ENCODE measurements at places on chromosomes 3 and 15.

DNA sequence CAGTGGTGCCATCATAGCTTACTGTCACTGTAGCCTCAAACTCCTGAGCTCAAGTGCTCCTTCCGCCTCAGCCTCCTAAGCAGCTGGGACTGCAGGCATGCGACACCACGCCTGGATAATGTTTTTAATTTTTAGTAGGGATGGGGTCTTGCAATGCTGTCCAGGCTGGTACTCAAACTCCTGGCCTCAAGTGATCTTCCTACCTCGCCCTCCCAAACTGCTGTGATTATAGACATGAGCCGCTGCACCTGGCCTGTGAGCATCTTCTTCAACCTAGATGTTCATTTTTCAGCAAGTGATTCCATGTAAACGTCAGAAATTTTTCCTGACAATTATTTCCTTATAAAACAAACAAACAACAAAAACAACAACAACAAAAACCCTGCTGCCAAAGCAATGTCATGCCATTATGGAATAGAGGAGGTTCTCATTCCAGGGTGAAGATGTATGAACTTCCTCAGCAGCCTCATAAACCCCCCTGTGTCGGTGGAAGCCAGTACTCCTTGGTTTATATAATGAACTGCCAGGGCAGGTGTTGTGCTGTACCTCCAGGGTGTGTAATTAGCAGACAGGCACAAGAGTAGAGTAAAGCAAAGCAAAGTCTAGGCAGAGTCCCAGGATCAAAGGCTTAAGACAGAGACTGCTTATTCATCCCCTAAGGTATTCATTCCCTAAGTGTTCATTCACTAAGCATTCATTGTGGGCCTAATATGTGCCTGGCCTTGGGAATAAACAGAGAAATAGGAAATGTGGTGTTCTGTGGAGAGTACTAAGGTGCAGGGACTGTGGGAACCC lies 44.6 kb downstream of the NR2C2 start:
- DNase-seq: no peak

DNA sequence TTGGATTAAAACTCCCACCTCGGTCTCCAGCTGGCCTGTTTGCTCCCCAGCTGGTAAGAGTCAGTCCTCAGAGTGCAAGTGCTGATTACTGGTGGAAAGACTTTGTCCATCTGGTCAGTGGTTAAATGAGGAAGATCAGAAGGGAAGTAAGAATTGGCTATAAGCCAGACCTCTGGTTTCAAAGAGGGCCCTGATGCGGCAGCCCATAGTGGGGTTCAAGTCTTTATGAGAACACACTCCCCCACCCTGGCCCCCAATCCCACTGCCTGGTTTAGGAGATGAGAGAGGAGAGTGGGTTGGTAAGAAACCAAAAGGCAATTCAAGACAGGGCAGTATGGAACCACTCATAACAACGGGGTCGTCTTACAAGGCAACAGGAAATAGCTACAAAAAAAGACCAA lies 65.0 kb downstream of the FRMD4B start:
- DNase-seq: no peak

DNA sequence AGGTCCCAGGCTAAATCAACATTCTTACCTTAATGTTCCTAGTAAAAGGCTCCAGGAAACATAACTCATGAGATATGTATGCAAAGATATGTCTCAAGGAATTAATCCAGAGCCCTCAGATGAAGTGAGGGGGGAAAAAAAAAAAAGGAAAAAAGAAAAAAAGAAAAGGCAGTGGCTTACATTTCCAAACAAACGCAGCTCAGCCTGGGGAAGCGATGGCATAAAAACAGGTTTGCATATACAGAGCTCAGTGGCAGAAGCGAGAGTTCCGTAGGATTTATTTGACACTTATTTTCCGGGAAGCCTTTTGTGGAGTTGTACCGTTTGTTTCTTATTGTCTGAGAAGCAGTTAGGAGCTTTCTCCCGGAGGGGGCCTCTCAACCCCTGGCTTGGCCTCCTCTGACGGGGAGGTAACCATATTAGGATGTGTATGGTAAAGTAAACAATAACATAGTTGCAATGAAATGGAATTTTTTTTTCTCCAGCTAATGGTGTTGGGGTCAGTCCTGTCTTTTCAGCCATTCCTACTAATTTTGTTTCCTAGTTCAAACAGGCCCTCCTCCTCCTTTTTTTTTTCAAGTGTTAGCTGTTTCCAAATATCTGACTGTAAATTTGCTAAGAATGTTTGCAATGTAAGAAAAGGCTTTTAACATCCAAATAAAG lies 338.6 kb downstream of the FOXP1 start:
- DNase-seq: no peak

DNA sequence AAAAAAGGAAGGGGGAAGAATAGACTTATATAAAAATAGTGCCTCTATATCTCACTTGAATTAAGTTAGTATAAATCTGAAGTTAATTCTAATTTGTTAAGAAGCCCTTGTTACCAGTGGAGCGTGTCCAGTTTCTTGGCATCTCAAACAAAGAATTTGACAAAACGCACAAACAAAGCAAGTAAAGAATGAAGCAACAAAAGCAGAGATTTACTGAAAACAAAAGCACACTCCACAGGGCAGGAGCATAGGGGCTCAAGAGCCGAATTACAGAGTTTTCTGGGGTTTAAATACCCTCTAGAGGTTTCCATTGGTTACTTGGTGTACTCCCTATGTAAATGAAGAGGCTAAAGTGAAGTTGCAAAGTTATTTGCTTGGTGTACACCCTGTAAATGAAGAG lies 34.0 kb upstream of the GK5 start:
- no peak for DNase-seq

- DNase-seq: no peak
Observed at GRCh38 chr15:98955331-98955730, 52.3 kb downstream of the PGPEP1L start.

DNA sequence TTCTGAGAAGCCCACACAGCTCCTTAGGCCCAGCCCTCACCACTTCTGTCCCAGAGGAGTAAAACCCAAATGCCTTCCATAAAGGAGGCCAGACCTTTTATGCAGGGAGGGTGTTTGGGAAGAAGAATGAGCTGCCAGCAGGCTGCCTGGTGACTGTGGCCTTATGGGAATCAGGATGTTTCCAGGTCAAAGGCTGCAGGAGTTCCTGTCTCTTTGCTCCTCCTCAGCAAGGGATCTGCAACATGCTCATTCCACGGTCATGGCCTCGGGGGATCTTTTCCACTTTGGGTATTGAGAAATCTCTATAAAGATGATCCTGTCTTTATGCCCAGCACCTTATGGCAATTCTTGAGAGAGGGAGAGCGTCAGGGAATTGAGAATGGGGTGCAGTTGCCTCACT lies 25.2 kb upstream of the MAGEF1 start:
- no peak for DNase-seq

- no peak for DNase-seq
Observed at GRCh38 chr3:136932523-136932922, 25.3 kb upstream of the IL20RB start.

DNA sequence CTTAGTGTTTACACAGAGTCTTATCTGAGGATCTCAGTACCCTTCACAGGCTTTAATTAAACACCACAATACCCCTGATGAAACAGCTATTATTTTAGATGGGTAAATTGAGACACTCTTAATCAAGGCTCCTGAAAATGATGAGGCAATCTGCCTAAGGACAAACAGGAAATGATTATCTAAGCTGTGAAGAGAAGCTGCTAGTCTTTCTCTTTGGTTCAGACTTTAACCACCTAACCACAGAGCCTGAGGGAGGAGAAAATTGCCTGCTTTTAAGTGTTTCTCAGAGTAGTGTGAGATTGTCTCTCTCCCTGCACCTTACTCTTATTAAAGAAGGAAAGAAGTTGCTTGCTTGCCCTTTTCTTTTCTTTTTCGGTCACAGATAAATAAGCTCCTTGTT lies 364.3 kb upstream of the ADAMTS9 start:
- no peak for DNase-seq

GRCh38 chr15:42919308-42919707 lies 1.3 kb downstream of the TTBK2 start:
- DNase-seq: no peak

- DNase-seq: no peak
Observed at GRCh38 chr3:63988943-63989342, 34.4 kb downstream of the PSMD6 start.

GRCh38 chr15:84033793-84034553 lies 201.6 kb upstream of the GOLGA6L4 start:
- DNase-seq: no peak

DNA sequence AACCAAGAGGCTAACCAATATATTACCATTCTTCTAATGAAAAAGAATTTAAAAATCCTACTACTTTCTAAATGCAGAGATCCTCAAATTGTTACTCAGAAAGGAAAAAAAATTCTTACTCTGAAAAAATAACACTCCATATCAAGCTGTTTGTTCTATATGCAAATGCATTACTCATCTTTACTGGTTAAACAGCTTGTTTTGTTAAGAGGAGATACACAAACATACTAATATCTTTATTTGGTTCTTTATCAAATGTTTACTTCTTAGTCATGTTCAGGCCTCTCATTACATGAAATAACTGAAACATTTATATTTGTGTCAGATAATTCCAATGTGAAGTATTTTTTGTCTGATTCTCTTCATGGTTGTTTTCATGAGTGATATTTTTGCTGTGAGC lies 146.8 kb downstream of the PCCB start:
- no peak for DNase-seq

- no peak for DNase-seq
Observed at GRCh38 chr15:90711418-90711824, 5.7 kb upstream of the BLM start.

DNA sequence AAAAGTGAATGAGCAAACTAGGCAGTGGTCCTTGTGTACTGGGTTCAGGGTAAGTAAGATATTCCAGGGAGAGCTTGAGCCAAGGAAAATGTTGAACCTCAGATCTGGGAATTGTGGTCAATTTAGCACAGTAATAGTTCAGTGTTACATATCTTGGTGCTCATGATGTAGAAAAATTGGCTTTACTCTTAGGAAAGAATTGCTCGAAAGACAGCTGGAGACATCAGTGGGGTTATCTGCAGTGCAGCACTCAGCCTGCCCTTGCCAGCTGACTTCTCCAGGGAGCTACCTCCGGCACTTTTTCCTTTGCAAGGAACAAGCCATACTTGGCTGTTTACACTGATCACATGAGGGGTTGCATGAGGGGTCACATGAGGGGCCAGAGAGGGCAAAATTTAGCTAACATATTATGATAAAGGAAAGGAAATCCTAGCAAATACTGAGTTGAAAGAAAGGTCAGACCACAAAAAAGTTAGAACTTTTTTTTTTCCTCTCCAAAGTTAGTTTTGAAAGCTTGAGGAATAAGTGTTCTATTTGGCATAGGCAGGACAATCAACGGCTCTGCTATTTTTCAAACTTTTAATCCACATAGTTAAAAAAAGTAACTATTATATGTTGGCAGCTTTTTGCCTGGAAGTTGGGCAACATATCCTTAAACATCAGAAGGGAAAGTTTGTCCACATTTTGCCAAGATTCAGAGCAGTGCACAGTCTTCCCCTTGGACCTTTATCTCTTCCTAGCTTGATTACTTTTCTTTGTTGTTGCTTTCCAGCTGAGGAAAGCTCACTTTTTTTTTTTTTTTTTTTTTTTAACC lies 92.4 kb downstream of the COL6A6 start:
- no peak for DNase-seq

GRCh38 chr3:114794894-114795630 lies 352.0 kb downstream of the ZBTB20 start:
- no peak for DNase-seq

All from stimulated activated CD4-positive, alpha-beta T cell treated with anti-CD3 and anti-CD28 coated beads, Interleukin-1b, Interleukin-23, amount 100 ng/mL, for 1 hour (primary cell).